Airway epithelial cell (primary cell): ENCODE measurements at places on chromosomes 5 and 9. TPM values are rescaled to one million over a fixed set of nuclear protein-coding genes. Genes with fewer than 3 reads are reported as not detected.

The FBXL7 gene
- total RNA-seq: 1.2 and 2.5 TPM in 2 replicates

The CAAP1 gene
- 17.7 and 20.9 TPM in 2 replicates for total RNA-seq

The PCDHB2 gene
- total RNA-seq: 0.14 TPM in 1 of 2 replicates, not detected in the other

The HAPLN1 gene
- not detected in 2 replicates for total RNA-seq

The PCDHA5 gene
- not detected in 2 replicates for total RNA-seq

The NR4A3 gene
- 0.21 TPM in 1 of 2 replicates, not detected in the other for total RNA-seq

The DNAH5 gene
- 0.42 and 2.2 TPM in 2 replicates for total RNA-seq

The SPATA31C1 gene
- not detected in 2 replicates for total RNA-seq

The PCDHB12 gene
- total RNA-seq: 0.05 and 0.07 TPM in 2 replicates

The FOCAD gene
- total RNA-seq: 33.0 and 60.8 TPM in 2 replicates

The BARHL1 gene
- not detected in 2 replicates for total RNA-seq

The CAMLG gene
- 16.8 and 24.8 TPM in 2 replicates for total RNA-seq

The C8G gene
- total RNA-seq: not detected in 2 replicates

The FOXI1 gene
- total RNA-seq: not detected in 2 replicates

The GDNF gene
- total RNA-seq: not detected in 2 replicates

The PHYHD1 gene
- 6.3 and 9.1 TPM in 2 replicates for total RNA-seq

The CENPK gene
- total RNA-seq: 13.9 and 15.2 TPM in 2 replicates

The SLCO6A1 gene
- total RNA-seq: 0.14 TPM in 1 of 2 replicates, not detected in the other

The CER1 gene
- not detected in 2 replicates for total RNA-seq
